ENCODE measurements at places on chromosomes 7 and 10.

GRCh38 chr7:82729172-82730030 lies 285.8 kb upstream of the CACNA2D1 start:
- no peak for DNase-seq

- no peak for DNase-seq
Observed at GRCh38 chr10:47364366-47364765, 16.2 kb downstream of the RBP3 start.

DNA sequence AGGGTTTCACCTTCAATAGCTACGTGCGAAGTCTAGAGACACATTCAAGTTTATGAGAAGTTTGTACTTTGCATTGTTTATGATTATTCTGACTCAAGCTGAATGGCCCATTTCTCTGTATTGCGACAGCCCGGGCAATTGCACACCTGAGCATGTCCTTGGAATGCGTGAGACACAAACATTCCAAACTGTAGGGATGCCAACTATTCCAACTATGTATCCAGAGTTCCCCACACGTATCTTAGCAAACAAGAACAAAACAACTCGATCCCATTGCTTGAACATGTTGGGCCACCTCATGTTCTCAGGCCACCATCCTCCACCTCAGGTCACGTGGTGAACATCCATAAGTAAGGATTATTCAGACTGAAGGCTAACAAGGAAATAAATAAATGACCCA lies 51.4 kb upstream of the EGFR start:
- DNase-seq, result no peak

DNA sequence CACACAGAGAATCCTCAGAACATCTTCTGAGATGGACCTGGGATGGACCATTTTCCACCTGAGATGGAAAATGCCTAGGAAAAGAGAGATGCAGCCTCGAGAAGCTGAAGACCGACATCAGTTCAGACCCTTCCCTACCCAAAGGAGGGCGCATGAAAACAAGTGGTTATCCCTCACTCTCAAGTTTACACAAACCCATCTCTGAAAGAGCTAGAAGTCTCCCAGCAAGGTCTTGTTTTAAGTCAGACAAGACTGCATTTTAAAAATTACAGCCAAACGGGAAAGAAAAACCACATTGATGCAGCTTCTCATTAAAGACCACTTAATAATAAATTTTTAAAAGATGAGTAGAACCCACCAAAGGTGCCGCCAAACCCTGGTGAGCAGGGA lies 1.3 kb downstream of the RAPGEF5 start:
- DNase-seq, result no peak

GRCh38 chr7:139589474-139589873 lies 66.0 kb downstream of the CLEC2L start:
- no peak for DNase-seq

DNA sequence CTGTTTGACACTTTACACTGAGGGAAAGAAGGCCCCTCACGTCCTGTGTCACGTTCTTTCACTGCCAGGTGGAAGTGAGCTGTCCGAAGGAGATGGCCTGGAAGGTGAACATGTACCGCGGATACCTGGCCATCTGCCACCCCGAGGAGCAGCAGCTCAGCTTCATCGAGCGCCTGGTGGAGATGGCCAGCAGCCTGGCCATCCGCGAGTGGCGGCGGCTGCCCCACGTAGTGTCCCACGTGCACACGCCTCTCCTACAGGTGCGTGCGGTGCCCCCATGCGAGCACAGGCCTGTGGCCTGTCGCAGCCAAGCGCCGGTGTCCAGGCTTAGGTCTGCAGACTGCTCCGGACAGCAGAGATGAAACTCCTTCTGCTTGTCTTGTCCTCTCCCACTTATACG lies 103.4 kb downstream of the TRRAP start:
- DNase-seq, result no peak
